ENCODE measurements at places on chromosomes 13 and 19.

- DNase-seq: no peak
Observed at GRCh38 chr13:108137176-108137575, 78.2 kb downstream of the LIG4 start.

DNA sequence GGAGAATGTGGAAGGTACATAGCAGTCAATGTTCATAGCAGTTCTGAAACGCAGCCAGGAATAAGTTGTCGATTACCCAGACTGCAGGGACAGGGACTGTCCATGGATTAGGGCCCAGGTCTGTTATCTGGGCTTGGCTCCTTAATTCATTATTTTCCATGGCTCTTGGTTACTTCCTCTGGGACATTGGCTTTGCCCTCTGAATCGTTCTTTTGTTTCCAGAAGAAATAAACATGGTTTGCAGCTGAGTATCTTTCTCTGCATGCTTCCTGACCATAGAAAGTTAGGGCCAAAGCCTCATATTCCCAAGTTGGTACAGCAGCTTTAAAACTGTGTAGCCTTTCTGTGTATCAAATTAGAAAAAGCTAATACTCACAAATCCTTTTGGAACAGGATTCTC, 121.7 kb upstream of the MAB21L1 start:
- DNase-seq: no peak

- no peak for DNase-seq
Observed at GRCh38 chr13:26523007-26523406, 34.5 kb upstream of the WASF3 start.

DNA sequence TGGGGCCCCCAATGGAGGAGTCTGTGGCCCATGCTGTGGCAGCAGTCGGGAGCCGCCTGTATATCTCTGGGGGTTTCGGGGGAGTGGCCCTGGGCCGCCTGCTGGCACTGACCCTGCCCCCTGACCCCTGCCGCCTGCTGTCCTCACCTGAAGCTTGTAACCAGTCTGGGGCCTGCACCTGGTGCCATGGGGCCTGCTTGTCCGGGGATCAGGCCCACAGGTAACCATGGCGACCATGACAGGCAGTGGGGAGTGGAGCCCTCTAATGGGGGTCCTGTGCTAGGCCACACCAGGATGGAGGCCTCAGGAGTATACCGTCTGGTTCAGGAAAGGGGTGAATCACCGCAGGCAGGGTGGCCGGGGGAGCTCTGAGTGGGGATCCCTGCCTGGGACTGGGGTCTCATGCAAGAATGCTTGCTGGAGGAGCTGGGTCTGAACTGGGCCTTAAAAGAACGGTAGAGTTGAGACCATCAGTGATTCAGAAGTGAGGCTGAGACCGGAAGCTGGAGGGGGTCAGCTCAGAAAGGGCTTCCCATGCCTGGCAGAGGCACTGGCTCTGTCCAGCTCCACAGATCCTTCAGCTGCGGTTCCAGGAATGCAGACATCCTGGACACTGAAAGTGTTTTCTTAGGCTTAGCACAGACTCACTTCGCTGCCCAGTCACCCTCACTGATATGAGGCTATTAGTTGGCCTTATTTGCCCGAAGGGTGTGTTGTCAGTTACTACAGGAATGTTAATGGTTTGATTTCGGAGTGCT, 29.1 kb downstream of the CNFN start:
- no peak for DNase-seq

DNA sequence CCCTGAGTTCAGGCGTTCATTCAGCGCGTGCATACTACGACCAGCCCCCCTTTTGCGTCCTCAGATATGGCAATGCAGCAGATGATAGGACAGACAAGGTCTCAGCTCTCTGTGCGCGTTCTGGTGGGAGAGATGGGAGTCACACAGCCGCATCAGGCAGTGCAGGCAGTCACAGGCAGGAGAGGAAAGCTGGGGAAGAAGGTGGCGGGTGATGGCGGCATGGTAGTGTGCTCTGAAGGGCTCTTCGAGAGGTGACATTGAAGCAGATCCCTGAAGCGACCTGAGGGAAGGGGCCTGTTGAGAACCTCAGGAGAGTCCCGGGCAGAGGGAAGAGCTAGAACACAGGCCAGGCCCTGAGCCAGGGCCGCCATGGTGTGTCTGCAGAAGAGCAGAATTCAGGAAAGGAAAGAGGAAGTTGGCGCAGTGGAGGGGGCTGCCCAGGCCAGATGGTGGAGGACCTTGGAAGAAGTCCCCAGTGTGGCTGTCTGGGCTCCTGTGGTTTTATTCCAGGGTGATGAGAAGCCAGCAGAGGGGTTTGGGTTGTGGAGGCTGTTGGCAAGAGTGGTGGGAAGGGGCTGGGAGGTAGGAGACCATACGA, 3.5 kb downstream of the USF2 start:
- no peak for DNase-seq

- DNase-seq: no peak
Observed at GRCh38 chr13:27124571-27124970, 47.0 kb downstream of the USP12 start.

GRCh38 chr13:96793404-96793755, 200.9 kb downstream of the OXGR1 start:
- DNase-seq: no peak

DNA sequence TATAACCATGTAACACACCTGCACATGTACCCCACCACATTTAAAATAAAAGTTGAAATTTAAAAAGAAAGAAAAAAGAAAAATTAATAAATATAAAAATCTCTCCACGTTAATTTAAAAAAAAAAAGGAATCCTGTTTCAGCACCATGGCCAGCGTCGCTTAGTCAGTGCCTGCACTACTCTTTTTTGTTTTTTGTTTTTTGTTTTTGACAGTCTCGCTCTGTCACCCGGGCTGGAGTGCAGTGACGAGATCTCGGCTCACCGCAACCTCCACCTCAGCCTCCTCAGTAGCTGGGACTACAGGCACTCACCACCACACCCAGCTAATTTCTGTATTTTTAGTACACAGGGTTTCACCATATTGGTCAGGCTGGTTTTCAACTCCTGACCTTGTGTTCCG, 835.9 kb downstream of the UQCRFS1 start:
- no peak for DNase-seq

- DNase-seq: no peak
Observed at GRCh38 chr13:113933901-113934300, 40.0 kb downstream of the C13orf46 start.

DNA sequence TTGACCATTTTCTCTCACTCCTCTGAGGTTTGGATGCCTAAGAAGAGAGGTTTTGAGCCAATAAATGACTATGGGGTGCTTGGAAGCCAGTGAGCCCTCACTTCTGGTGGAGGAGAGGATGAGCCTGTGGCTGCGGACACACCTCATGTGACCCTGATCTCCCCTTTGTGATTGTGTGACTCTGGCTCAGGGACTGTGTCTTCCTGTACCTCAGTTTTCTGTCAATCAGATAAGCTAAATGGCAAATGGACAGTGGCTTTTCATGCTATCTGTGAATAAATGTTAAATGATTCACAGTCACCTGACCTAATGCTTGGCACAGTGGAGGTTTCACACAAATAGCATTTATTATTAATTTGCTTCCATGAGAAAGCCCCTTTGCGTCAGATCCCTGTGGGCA, 2.7 kb downstream of the PSG8 start:
- no peak for DNase-seq

DNA sequence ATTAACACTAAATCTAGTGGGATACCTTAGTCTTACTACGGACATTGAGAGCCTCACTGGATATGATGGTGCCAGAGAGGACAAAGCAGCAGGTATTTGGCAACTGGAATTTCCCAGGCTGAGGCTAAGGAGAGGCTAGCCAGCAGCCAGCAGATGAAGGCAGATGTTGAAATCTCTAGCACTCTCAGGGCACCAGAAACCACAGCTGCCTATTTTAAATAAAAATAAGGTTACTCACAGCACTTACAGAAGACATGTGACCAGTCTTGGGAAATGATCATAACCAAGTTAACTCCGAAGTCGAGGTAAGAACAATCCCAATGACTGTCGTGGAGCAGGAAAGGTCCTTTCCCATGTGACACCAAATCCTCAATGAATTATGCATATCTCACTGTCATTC, 1726.0 kb downstream of the EFNB2 start:
- DNase-seq: no peak

- DNase-seq: no peak
Observed at GRCh38 chr13:50073340-50073739, 58.1 kb downstream of the KCNRG start.

GRCh38 chr19:11995174-11995573, 30.3 kb downstream of the ZNF763 start:
- DNase-seq: no peak

- DNase-seq: no peak
Observed at GRCh38 chr13:46803586-46803985, 6.6 kb upstream of the ESD start.

DNA sequence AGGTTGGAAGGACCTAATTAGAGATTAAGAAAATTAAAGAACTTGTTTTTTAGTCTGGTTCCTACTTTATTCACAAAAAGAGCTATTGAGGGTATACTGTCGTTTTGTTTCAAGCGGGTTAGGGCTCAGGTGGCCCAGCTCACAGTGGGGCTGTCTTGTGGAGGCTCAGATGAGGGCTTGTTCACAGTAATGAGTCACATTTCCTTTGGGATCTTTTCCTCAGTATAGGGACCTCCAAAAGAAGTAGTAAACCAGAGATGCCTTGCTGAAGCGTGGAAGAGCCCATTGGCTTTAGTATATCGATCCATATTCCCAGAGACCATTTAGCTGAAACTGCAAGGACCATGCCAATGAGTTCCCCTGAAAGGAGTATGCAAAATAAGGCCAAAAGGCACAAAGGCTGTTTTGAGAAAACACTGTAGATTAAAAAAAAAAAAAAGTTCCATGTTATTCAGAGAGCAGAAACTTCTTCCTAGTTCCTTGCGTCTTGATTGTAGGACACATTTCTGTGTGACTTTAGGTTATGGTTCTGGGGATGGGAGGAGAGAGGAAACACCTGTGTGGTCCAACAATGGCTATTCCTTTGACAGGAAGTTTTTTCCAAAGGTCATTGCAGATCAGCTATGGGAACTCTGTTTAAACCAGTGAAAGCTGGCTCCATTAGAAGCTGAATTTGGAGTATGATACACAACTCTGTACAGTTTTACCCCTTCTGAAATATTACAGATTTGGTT, 32.8 kb upstream of the GPI start:
- no peak for DNase-seq
